ENCODE measurements at places on chromosomes 5 and 9.

DNA sequence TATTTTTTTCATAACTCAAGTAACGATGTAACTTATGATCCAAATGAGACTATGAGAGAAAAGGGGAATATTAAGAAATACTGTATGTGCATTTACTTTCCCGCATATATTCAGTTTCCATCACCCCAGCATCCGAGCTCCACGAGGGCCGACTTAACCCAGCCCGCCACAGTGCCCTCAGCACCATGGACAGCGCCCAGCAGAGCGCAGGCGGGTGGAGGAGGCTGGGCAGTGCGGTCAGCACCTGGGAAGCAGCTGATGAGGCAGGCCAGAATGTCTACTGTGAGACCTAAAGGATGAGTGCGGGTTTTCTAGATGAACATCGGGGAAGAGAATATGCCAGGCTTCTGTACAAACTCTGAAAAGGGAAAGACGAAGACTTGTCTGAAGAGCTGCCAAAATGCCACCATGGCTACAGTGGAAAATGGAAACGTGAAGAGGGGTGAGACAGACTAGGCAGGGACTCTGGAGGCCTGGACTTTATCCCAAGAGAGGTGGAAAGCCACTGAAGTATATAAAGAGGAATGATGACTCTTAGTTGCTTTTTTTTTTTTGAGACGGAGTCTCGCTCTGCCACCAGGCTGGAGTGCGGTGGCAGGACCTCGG, 34.5 kb upstream of the MED27 start:
- no peak for DNase-seq

DNA sequence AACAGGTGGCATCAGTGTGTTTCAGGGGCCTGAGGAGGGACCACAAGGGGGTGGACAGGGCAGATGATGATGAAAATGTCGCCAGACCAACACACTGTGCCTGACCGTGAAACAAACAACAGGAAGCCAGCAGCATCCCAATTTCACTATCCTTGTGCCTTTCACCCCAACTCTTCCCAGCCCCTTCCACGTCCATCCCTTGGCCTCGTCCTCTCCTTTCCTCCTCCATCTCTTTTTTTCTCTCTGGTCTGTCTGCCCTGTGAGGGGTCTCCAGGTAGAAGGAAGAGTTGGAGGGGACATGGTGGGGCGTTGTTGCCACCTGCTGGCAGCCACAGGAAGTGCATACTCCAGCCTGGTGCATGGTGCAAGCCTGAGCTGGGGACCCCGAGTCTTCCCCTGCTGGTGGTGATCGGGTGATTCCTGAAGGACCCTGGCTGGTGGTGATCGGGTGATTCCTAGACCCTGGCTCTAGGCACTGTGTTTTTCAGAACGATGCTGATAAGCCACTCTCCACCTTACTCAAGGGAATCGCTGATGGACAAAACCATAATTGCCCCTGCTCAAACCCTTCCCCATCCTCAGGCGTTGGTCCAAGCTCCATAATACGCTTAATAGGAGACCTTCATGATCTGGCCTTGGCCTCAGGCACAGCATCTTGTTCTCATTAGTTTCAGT, 21.7 kb upstream of the NSD1 start:
- DNase-seq, result peak; percentile 48

DNA sequence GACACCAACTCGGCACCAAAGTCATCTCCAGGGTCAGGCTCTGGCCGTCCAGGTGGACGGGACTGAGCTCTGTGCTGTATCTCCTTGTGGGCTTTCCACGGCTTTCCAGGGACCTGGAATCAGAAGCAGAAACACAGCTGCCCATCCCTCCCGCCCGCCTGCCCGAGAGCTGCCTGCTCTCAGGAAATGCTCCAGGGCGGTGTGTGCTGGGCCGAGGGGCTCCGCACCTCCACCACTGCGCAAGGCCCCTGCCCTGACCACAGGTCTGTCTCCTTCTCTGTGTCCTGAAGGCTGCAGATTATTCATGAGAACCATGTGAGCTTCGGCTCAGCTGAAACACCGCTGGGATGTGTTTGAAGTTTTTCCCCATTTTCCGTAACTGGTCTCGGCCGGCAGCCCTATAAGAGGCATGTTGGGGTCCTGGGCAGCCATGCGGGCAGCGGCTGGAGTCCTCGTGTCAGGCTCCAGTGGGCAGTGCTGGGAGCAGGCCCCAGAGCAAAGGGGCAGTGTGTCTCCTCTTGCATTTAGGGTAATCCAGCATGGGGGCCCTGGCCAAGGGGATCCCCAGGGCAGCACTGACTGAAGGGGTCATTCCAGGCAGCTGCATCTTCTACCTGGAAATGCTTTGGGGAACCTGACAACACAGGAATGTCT, 22.8 kb downstream of the NKD2 start:
- DNase-seq, result no peak

GRCh38 chr5:151224372-151224771, 480 bp upstream of the CCDC69 start:
- DNase-seq, result peak; percentile 27

GRCh38 chr9:137278721-137279711, 1.5 kb downstream of the TOR4A start:
- DNase-seq, result no peak

GRCh38 chr5:23071682-23072081, 218.5 kb upstream of the CDH12 start:
- no peak for DNase-seq

GRCh38 chr9:126411225-126411947, 84.8 kb downstream of the MVB12B start:
- DNase-seq, result peak; percentile 59

- no peak for DNase-seq
These were observed 107.7 kb upstream of the PANK3 start for GRCh38 chr5:168686837-168687236.

DNA sequence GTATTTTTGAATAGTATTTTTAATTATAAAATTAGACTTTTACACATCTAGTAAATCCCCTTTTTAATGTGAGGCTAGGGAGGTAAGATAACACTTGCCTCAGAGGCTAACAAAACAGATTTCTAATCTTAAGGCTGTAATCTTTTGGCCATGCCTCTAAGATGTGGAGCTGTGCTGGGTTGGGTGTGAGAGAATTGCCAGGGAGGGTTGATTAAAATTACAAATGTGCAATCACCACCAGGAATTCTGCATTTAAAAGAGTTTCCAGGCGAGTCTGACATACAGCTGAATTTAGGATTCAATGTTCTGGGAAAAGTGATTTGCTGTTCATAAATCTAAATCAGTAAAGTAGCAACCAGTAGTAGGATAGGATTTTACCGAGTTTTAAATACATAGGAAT, 73.3 kb downstream of the NUDT12 start:
- DNase-seq, result no peak

GRCh38 chr5:169837686-169838085, 142.6 kb downstream of the INSYN2B start:
- DNase-seq, result no peak

- no peak for DNase-seq
These were observed at the start of gene CDO1 for GRCh38 chr5:115816226-115817081. TSS of gene CDO1 (minus strand) at chr5:115816659. CDS start at chr5:115816397, 262 bp downstream.

- no peak for DNase-seq
These were observed 33.2 kb upstream of the CSF1R start for GRCh38 chr5:150119421-150120061.

- DNase-seq, result no peak
These were observed 41.2 kb downstream of the GPR21 start for GRCh38 chr9:123074628-123075027.

- DNase-seq, result no peak
These were observed 28.1 kb downstream of the ADGRD2 start for GRCh38 chr9:124478354-124478753.

- DNase-seq, result no peak
These were observed 452.8 kb upstream of the SEMA6A start for GRCh38 chr5:117027384-117027783.

- peak; percentile 90 for DNase-seq
These were observed at the start of gene RAD50 for GRCh38 chr5:132556763-132557477. TSS of gene RAD50 (plus strand) at chr5:132556977. CDS start at chr5:132557325, 348 bp downstream.

- DNase-seq, result no peak
These were observed 75.4 kb downstream of the PRR16 start for GRCh38 chr5:120539471-120539870.

DNA sequence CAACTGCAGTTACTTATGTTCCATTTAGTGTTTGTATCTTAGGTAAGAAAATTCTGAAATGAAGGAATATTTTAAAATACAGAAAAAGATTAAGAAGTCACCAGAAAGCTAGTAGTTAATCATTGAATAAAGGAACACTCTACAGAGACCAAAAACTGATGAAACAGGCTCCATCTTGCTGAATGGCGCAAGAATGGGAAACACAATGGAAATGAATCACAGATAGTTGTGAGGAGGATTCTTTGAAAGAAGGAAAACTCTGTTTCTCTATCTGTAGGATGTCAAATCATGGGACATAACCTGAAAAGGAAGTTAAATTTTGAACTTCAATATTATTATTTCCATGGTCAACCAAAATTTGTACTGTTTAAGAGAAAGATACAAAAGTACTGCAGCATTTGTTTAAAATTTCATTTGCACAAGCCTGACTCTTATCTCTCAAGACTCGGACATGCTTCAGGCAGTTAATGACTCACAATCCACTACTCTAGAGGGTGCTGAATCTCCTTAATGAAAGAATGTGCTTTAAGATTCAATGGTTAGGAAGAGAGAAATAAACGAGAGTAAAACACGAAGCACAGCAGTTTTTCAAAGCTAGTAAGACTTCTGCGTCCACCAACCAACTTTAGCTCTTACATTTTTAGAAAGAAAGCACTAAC, 1064.4 kb upstream of the DMAC1 start:
- no peak for DNase-seq

DNA sequence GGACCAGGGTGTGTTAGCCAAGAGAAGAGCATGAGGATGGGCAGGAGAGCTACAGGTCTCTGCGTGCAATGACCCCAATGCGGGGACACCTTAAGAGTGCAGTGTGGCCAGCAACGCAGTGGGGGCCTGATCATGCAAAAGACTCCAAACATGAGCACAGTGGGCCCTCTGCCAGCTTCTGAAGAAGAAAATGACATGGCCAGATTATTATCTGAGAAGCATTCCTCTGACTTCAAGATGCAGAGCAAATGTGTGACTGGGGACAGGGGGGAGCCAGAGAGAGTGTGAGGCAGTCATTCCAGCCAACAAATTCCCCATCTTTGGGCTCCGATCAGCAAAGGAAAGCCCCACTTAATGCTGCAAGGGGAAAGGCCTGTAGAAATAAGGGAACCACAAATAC, 229.4 kb downstream of the CDK5RAP2 start:
- no peak for DNase-seq

DNA sequence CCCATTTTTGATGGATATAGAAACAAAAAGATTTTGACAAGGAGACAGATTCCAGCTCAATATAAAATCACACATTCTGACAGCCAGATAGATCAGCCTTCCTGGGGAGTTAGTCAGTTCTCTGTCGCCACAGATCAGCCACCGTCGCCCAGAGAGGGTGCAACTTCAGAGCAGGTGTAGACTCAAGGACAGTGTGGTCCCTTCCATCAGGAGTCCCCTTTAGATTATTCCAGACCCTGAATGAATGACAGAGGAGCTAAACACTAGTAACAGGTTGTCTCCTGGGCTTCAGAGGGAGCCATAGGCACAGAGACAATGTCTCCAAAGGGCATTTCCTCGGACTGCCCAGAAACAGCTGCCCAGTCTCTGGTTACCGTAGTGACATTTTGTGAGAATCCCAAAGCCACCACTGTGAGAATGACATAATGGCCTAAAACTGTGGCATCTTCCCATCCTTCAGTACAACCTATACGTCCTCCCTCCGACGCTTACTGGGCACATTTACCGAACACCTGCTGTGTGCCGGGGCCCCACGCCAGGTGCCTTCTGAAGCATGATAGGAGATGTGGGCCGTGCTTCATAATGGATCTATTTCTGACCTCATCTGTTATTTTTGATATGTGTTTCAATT, 47.4 kb upstream of the SLC2A8 start:
- DNase-seq, result no peak

GRCh38 chr5:39543335-39543734, 118.6 kb upstream of the DAB2 start:
- no peak for DNase-seq

DNA sequence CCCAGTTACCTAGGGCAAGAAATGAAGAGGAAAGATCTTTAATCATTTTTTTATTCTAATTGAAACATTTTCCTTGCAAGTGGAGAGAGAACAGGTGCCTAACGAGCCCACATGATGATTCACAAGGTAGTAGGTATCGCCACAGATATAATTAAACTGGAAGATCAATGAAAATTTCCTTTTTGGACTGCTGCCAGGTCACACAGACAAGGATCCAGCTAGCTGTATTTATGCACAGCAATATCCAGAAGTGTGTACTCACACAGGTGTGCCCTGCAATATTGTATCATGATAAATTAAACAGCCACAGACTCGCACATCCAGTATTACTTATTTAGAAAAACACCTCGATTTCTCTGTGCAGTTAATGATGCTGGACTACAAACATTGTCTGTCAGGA, 294.0 kb upstream of the SMARCA2 start:
- DNase-seq, result no peak

- DNase-seq, result no peak
These were observed 7.9 kb downstream of the QSOX2 start for GRCh38 chr9:136237486-136238341.

GRCh38 chr5:96590796-96591195, 71.4 kb upstream of the CAST start:
- no peak for DNase-seq

- DNase-seq, result no peak
These were observed 354.5 kb upstream of the CDH6 start for GRCh38 chr5:30838936-30839496.

DNA sequence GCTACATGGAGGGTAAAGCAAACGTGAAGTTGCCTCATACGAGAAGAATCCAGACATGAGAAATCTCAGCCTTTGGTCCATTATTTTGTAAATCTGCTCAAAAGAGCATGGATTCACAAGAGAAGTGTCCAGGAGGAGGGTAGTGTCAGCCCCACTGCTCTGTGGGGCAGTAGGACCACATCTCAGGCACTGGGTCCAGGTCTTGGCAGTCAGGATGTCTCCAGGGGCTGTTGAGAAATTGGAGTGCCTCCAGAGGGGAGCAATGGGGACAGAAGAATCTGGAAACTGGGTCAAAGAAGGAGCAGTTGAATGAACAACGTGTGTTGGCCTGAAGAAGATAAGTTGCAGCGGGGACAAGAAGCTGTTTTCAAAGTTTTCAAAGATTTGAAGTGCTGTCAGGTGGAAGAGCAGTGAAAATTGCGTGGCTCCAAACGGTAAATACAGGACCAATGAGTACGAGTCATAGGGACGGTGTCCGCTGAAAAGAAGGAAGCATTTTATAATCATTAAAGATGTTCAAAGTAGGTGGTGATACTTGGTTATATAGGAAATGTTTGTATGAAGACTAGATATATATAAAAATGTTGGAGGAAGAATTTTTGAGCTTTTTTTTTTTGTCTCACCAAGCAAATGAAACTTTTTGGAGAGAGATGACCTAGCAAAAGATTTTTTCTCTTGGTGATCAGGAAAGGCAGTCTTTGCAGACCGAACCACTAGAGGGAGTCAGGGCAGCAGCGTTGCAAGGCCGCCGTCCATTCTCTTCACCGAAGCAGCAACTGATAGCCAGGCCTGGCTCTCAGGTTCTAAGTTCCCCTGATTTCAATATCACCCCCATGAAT, 57.1 kb upstream of the ZBED3 start:
- peak; percentile 52 for DNase-seq

DNA sequence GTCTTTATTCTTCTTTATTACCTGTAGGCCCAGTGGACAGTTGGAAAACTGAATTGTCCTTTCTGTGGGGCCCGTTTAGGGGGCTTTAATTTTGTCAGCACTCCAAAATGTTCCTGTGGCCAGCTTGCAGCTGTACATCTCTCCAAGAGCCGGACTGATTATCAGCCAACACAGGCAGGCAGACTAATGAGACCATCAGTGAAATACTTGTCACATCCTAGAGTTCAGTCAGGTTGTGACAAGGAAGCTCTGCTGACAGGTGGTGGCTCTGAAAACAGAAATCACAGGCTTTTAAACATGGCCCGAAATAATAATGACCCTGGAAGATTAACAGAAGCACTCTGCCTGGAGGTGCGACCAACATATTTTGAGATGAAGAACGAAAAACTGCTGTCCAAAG, 47.9 kb downstream of the RNF180 start:
- no peak for DNase-seq

All from CD4-positive, alpha-beta T cell treated with Interleukin-6 at 100 ng/mL for 8 hours (primary cell).